ENCODE measurements at places on chromosomes 16 and 17. TPM values are rescaled to one million over a fixed set of nuclear protein-coding genes. Genes with fewer than 3 reads are reported as not detected.

DNA sequence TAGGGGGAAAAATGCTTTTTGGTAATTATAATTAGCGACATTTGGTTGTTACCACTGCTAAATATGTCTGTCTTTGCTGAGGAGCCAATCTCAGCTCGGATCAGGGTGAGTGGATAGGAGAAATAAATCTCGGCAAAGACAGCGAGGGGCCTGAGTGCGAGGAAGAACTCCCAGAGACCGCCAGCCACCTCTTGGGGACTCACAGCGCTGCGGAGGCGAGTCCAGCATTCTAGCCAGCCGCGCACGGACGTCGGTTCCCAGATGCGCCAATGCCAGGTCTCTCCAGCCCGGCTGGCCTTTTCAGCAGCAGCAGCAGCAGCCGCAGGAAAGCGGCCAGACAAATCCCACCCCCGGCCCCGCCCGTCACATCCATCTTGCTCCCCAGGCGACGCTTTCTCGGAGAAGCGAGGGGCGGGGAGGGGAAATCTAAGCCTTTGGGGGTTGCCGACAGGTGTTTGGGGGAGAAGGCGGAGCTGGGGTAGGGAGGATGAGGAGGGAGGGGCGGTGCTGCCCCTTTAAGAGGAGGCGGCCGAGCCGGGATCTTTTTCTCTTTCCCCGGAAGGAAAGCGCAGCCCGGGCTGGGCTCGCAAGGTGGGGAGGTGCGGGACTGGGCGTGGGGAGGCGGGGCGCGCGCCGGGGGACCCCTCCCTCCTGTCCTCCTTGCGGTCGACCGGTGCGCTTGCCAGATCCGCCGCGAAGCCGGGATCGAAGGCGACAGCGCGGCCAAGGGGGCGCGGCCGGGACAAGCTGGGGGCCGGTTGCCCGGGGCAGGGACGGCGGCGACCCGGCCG lies at the start of gene ITGA3:
ITGA3 (plus strand) TSS at position 685 of the 791 bp plus-strand sequence. CDS start 330 bp downstream, outside the sequence.
- H3K36me3 ChIP-seq = no peaks in the 10 kb centered on the region

GRCh38 chr17:10613775-10614513 lies 43.2 kb downstream of the MYH3 start:
- no peaks in the 10 kb centered on the region for H3K27me3 ChIP-seq
- H3K4me1 ChIP-seq = no peaks in the 10 kb centered on the region
- H3K36me3 ChIP-seq = no peaks in the 10 kb centered on the region

- no peaks in the 10 kb centered on the region for H3K4me1 ChIP-seq
- H3K27me3 ChIP-seq = peaks cover 7% of the 10 kb centered on the region
- H3K27ac ChIP-seq = no peak overlapping the region
- DNase-seq = no peak
- H3K36me3 ChIP-seq = no peaks in the 10 kb centered on the region
Observed at GRCh38 chr17:76848670-76849069, 19.5 kb upstream of the MGAT5B start.

- peak overlapping the region; percentile 42 for H3K27ac ChIP-seq
- no peak overlapping the region for H3K4me3 ChIP-seq
- no peaks in the 10 kb centered on the region for H3K27me3 ChIP-seq
- peaks cover 18% of the 10 kb centered on the region for H3K4me1 ChIP-seq
- no peaks in the 10 kb centered on the region for H3K36me3 ChIP-seq
Observed at GRCh38 chr17:82985973-82986372, 93.4 kb upstream of the METRNL start.

GRCh38 chr16:29925105-29925756 lies 795 bp downstream of the KCTD13 start:
- DNase-seq = no peak
- peak overlapping the region; percentile 99 for H3K4me3 ChIP-seq
- H3K36me3 ChIP-seq = peaks cover 38% of the 10 kb centered on the region
- peaks cover 12% of the 10 kb centered on the region for H3K4me1 ChIP-seq
- no peak overlapping the region for H3K27ac ChIP-seq

GRCh38 chr16:86061318-86061695 lies 162.3 kb downstream of the IRF8 start:
- H3K4me1 ChIP-seq = peaks cover 14% of the 10 kb centered on the region
- no peak overlapping the region for H3K27ac ChIP-seq
- no peaks in the 10 kb centered on the region for H3K27me3 ChIP-seq
- peak; percentile 45 for DNase-seq

GRCh38 chr17:42784811-42785592 lies 4.6 kb downstream of the WNK4 start:
- H3K4me3 ChIP-seq = no peak overlapping the region
- DNase-seq = no peak
- H3K4me1 ChIP-seq = peaks cover 31% of the 10 kb centered on the region
- H3K27ac ChIP-seq = no peak overlapping the region

GRCh38 chr17:43366891-43367736 lies 31.7 kb upstream of the ARL4D start:
- DNase-seq = no peak
- no peaks in the 10 kb centered on the region for H3K27me3 ChIP-seq
- H3K4me1 ChIP-seq = peaks cover 60% of the 10 kb centered on the region
- H3K36me3 ChIP-seq = no peaks in the 10 kb centered on the region
- H3K4me3 ChIP-seq = no peak overlapping the region

GRCh38 chr16:55184052-55184451 lies 140.0 kb upstream of the IRX6 start:
- H3K27me3 ChIP-seq = peaks cover 5% of the 10 kb centered on the region
- no peak overlapping the region for H3K27ac ChIP-seq
- DNase-seq = no peak
- H3K4me3 ChIP-seq = no peak overlapping the region

DNA sequence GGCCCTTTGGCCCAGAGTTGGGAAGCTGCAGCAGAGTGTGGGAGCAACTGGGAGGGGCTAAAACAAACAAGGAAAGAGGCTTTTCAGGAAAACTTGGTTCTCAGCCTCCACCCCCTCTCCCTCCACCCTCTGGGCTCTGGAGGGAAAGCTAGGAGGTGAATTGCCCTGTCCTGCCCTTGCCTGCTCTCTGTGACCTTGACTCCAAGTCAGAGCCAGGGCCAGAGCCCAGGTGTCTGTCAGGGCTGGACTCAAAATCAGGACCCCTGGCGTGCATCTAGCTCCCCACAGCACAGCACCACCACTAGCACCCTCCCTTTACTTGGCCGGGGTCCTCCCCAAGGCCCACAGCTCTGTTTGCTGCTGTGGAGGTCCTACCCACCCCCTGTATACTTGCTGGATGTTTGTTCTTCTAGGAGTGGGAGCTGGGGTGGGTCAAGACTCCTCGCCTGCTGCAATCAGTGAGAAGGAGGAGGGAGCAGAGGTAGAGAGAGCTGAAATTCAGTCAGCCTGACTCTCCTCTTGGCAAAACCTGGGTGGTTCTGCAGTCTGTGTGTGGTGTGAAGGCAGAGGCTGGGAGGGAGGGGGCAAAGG lies 2.8 kb upstream of the NR1D1 start:
- H3K27me3 ChIP-seq = no peaks in the 10 kb centered on the region
- peaks cover 98% of the 10 kb centered on the region for H3K4me1 ChIP-seq
- no peaks in the 10 kb centered on the region for H3K36me3 ChIP-seq
- peak overlapping the region; percentile 58 for H3K27ac ChIP-seq

GRCh38 chr16:72808754-72809153 lies 239.2 kb downstream of the ZFHX3 start:
- DNase-seq = no peak
- no peak overlapping the region for H3K4me3 ChIP-seq
- no peaks in the 10 kb centered on the region for H3K36me3 ChIP-seq
- H3K4me1 ChIP-seq = no peaks in the 10 kb centered on the region
- no peaks in the 10 kb centered on the region for H3K27me3 ChIP-seq
- H3K27ac ChIP-seq = no peak overlapping the region

GRCh38 chr16:24002619-24003018 lies 166.8 kb downstream of the PRKCB start:
- peaks cover 14% of the 10 kb centered on the region for H3K4me1 ChIP-seq
- H3K27me3 ChIP-seq = no peaks in the 10 kb centered on the region
- H3K4me3 ChIP-seq = no peak overlapping the region
- no peak for DNase-seq

- peaks cover 57% of the 10 kb centered on the region for H3K4me1 ChIP-seq
- no peak overlapping the region for H3K4me3 ChIP-seq
- peak overlapping the region; percentile 52 for H3K27ac ChIP-seq
- H3K36me3 ChIP-seq = no peaks in the 10 kb centered on the region
- peak; percentile 80 for DNase-seq
Observed at GRCh38 chr17:35890774-35891155, 10.6 kb upstream of the CCL5 start.

GRCh38 chr16:50153596-50154419 lies 702 bp downstream of the TENT4B start:
- peak overlapping the region; percentile 92 for H3K4me3 ChIP-seq
- H3K36me3 ChIP-seq = no peaks in the 10 kb centered on the region
- DNase-seq = peak; percentile 94
- H3K27me3 ChIP-seq = no peaks in the 10 kb centered on the region
- H3K27ac ChIP-seq = peak overlapping the region; percentile 86

DNA sequence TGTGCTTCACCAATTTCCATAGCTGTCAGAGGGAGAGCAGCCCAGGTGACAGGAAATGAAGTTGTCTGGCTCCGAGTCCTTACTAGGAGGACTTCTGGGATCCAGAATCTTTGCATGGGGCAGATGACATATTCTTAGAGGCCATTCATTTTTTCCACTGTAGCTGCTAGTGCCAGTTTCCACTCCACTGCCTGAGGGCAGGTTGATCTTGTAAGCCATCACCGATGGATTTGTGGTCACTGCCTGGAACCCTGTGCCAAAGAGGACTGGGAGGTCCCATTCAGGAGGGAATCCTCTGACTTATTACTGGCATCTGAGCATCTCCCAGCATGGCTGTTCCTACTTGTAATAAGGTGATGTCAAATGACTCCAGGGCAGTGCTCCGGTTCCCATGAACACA lies 144.1 kb upstream of the KCNJ18 start:
- peaks cover 9% of the 10 kb centered on the region for H3K27me3 ChIP-seq
- no peaks in the 10 kb centered on the region for H3K36me3 ChIP-seq
- H3K4me1 ChIP-seq = peaks cover 10% of the 10 kb centered on the region
- DNase-seq = no peak

GRCh38 chr16:56849690-56850680 lies 15.0 kb upstream of the SLC12A3 start:
- H3K4me1 ChIP-seq = no peaks in the 10 kb centered on the region
- H3K4me3 ChIP-seq = no peak overlapping the region
- peak; percentile 45 for DNase-seq
- no peak overlapping the region for H3K27ac ChIP-seq

GRCh38 chr16:10343124-10343760 lies 42.6 kb upstream of the ATF7IP2 start:
- H3K27me3 ChIP-seq = no peaks in the 10 kb centered on the region
- H3K4me1 ChIP-seq = no peaks in the 10 kb centered on the region
- H3K27ac ChIP-seq = no peak overlapping the region

- H3K27ac ChIP-seq = no peak overlapping the region
- DNase-seq = no peak
- no peaks in the 10 kb centered on the region for H3K36me3 ChIP-seq
- H3K4me1 ChIP-seq = no peaks in the 10 kb centered on the region
Observed at GRCh38 chr16:78421181-78421708, 321.8 kb downstream of the WWOX start.

Gene CFAP52
- not detected for total RNA-seq

Gene ACSM2A
- not detected for total RNA-seq

Gene WWP2
- total RNA-seq = 109 TPM

Gene PSME3IP1
- total RNA-seq = 99.7 TPM

Gene EXOC3L1
- total RNA-seq = 47.9 TPM

Gene BMERB1
- total RNA-seq = 27.9 TPM

Gene CWC25
- total RNA-seq = 23.6 TPM

Gene SLFN12
- 24.4 TPM for total RNA-seq

Gene DOC2A
- total RNA-seq = 3.3 TPM
